ENCODE measurements at places on chromosomes 5 and 9.
A peak's percentile ranks its signal among the peaks of the same experiment; 100 is the strongest.

DNA sequence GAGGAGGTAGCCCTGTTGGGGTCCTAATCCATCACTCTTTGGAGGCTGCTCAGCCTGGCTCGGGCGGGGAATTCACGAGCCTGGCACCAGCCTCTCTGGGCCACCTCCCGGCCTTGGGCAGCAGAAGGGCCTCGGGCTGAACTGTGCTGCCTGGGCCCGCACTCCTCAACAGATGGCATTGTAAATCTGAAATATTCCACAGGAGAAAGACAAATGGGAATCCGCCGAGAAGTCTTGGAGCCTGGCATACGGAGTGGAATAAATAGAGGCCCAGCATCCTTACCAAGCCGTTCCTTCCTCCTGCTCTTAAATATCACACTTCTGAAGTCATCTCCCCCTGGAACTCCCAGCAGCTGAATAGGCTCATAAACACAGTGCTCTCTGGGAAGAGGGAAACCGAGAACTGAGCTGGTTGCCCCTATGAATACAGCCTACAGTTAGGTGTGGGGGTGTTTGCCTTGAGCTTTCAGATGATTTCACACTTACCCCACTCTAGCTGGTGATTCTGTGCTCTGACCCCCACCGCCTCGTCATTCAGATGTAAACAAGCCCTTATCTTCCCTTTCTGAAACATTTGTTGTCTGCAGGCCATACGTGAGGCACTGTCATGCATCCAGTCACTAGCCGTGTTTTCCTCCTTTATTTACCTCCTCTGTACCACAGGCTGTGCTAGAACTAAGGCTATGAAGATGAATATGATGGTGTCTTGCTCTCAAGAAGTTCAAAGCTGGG lies 455.0 kb upstream of the CLINT1 start:
- no peak for DNase-seq

- no peak for DNase-seq
Measured at GRCh38 chr5:82586661-82587310, 308.6 kb upstream of the RPS23 start.

DNA sequence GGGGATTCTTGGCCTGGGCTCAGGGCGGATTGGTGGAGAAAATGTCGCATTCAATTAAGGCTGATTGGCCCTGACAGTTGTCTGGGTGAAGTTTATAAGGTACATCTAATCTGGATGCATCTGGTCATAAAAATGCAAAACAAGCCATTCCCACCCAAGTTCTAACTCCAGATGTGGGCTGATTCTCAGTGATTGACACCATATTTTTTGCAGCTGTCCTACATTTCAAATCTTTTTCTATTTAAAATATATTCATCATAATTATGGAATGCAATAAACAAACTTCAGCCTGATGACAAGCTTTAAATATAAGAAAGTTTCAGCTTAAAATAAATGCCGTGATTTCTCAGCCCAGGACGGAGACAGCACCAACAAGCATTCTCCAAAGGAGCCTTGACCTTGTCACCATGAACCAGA lies 146.4 kb upstream of the SMIM23 start:
- no peak for DNase-seq

- peak; percentile 95 for DNase-seq
Measured at GRCh38 chr5:68565427-68565826, 349.9 kb downstream of the PIK3R1 start.

- DNase-seq, result no peak
Measured at GRCh38 chr9:108351571-108351970, 504.2 kb downstream of the ACTL7B start.

DNA sequence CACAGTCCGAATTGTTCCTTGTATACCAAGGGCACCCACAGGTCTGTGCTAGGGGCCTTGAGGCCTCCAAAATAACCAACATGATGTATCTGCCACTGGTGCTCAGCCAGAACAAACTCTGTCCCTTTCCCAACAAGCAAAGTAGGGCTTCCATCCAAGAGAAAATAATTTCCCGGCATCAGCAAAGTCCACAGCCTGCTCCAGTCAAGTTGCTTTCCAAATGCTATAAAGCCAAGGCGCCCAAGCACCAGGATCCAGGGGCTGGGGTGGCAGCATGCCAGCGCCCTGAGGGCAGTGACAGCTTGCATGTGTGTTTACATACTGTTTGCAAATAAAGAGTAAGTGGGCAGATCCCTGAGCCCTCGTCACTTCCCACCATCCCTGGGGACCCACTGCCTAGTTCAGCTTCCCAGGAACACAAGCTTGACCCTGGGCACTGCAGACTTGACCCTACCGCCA lies 155.9 kb downstream of the ERCC6L2 start:
- no peak for DNase-seq

GRCh38 chr9:4740638-4741364 lies at the start of gene AK3:
TSS of gene AK3 (minus strand) at chr9:4741202. CDS start at chr9:4741087, 115 bp downstream.
- DNase-seq, result no peak

- DNase-seq, result peak; percentile 17
Measured at GRCh38 chr9:132201139-132201538, 39.3 kb downstream of the NTNG2 start.

DNA sequence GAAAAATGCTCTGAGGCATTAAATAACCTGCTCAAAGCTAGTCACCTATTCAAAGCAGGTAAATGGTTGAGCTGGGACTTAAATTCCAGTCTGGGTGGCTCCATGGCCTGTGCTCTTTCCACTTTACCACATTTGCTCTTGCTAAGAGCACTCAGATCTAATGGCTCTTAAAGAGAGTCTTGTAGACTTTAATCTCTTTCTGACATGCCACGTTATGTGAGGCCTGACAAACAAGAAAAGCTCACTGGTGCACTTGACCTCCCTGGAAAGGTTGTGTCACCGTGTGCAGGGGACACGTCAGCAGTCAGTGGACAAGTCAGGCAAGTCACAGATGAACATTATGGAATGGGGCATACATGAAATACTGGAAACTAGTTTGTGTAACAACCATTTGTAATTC lies 129.9 kb upstream of the RPS23 start:
- no peak for DNase-seq

- no peak for DNase-seq
Measured at GRCh38 chr5:144028058-144028457, 142.4 kb downstream of the YIPF5 start.

- DNase-seq, result no peak
Measured at GRCh38 chr9:131651160-131651559, 88.7 kb downstream of the RAPGEF1 start.
